CD8-positive, alpha-beta T cell (primary cell): ENCODE measurements at places on chromosomes 2 and 18. TPM values are rescaled to one million over a fixed set of nuclear protein-coding genes. Genes with fewer than 3 reads are reported as not detected.
A peak's percentile ranks its signal among the peaks of the same experiment; 100 is the strongest.

GRCh38 chr2:135736546-135736945 lies 5.1 kb upstream of the UBXN4 start:
- DNase-seq: no peak

DNA sequence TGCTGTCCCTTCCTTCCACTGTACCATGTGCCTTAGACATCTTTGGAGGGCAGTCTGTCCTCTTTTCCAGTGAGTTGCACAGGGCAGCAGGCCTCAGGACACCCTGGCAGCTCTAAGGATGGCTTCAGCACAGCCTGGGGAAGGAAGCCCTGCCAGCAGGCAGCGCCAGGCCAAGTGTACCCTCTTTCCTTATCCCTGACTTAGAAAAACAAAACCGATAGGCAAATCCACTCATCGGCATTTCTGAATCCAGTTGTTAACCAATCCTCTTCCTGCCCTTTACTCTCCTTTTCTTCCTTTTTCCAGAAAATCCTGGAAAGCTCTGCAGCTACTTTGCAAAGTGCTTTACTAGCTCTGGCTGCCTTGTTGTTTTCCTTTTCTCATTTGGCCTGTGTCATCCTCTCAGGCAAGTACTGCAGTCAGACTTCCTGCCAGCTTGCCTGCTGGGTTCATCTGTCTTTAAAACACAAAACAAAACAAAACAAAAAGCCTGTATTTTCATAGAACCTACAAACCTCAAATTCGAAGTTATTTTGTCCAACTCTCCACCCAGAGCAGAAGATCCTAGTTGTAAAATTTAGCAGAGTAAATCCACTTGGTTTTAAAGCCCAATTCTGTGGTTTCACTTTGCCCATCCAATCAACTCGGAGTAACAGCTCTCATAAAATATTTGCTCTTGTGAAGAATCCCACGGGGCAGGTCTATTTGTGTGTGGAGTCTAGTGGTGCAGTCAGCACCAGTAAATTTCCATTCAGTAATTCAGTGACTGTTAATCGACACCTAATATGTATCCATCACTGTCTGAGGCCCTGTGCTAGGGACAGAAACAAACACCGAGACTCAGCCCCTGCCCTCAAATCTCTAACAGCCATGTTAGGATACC lies 45.2 kb downstream of the PCBP1 start:
- DNase-seq: peak; percentile 72

- no peak for DNase-seq
These were observed 37.8 kb upstream of the FAM110C start for GRCh38 chr2:84121-84520.

- DNase-seq: no peak
These were observed 7.0 kb upstream of the ALPK2 start for GRCh38 chr18:58635891-58636290.

DNA sequence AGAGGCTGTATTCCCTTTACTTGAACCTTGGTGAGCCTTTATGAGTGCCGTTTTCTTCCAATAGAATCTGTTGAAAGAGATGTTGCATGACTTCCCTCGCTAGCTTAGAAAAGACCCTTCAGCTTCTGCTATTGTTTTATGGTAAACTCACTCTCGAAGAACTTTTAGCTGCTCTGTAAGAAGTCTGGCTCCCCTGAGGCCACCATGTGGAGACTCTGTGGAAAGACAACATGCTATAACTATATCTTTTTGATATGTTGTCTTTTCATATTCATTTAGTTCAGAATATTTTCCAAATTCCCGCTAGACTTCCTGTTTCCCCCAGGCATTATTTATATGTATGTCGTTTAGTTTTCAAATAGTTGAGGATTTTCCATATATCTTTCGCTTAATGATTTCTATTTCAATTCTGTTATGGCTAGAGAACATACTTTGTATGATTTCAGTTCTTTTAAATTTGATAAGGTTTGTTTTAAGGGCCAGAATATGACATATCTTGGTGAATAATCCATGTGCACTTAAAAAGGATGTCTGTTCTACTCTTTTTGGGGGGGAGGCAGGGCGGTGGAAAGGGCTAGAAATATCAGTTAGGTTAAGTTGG lies 64.1 kb downstream of the PTPN4 start:
- DNase-seq: peak; percentile 50

DNA sequence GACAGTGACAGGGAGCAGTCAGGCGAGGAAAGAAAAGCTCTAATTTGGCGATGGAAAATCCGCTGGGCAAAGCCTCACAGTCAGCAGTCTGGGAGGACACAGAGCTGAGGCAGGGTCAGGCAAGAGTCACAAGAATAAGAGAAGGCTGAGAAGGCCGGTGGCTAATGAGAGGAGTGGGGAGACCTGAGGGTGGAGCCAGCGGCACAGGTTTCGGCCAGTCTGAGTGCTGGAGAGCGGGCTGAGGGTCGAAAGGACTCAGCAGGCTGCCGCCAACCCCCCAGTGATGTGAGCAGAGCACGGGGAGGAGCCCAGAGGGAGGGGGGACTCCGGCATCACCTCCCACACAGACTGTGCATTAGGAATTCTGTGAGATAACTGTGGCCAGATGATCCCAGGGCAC lies 500.6 kb upstream of the MYT1L start:
- no peak for DNase-seq

Gene ARL4C
- 484 TPM for total RNA-seq

DNA sequence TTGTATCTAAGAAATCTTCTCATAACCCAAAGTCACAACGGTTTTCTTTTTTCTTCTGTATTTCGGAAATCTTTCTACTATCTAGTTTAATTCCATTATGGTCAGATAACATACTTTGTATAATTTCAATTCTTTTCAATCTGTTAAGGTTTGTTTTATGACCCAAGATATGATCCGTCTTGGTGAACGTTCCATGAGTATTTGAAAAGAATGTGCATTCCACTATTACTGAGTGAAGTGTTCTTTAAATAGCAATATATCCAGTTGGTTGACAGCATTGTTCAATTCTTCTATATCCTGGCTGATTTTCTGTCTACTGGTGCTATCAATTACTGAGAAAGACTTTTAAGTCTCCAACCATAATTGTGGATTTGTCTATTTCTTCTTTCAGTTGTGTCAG lies 414.5 kb downstream of the TNS1 start:
- no peak for DNase-seq

DNA sequence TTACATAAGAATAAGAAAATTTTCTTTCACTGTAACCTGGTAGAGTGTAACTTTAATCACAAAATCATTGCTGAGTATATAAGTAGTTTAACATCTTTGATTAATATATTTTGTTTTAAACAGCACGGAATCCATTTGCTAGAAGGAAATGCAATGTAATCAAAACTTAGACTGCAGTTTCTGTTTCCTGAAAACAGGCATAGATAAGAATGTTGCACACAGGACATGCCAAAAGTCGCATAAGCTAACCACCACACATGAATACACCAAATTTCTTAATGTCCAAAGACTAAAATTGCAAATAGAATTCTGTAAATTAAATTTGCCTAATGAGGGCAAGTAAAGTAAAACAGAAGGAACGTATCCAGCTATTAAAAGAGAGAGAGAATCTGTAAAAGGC lies 51.0 kb upstream of the SERPINB2 start:
- DNase-seq: no peak

GRCh38 chr2:19021100-19021476 lies 337.3 kb downstream of the OSR1 start:
- DNase-seq: no peak

DNA sequence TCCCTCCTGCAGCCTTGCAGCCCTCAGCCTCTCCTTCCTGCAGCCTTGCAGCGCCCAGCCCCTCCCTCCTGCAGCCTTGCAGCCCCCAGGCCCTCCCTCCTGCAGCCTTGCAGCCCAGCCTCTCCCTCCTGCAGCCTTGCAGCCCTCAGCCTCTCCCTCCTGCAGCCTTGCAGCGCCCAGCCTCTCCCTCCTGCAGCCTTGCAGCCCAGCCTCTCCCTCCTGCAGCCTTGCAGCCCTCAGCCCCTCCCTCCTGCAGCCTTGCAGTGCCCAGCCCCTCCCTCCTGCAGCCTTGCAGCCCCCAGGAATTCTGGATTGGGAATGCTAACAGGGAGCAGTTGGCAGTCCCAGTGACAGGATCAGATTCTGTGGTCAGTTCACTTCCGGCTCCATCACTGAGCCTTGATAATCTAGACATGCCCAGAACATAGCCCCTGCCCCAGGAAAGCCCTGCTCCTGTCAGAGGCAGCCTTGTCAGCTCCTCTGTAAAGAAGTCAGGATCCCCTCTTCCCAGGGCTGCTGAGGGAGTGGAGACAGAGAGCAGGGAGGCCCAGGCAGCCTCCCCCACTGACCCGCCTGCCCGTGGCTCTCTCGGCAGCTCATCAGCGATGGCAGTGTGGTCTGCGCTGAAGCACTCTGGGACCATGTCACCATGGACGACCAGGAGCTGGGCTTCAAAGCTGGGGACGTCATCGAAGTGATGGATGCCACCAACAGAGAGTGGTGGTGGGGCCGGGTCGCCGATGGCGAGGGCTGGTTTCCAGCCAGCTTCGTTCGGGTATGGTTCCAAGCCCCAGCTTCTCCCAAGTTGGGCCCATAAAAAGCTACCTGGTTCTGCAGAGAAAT lies 54.8 kb downstream of the FAM168B start:
- no peak for DNase-seq

GRCh38 chr2:238651306-238652052 lies 196.4 kb upstream of the TWIST2 start:
- DNase-seq: no peak

- DNase-seq: no peak
These were observed 1112.5 kb downstream of the CBLN2 start for GRCh38 chr18:71431689-71432088.

GRCh38 chr2:158994920-158995676 lies 26.7 kb downstream of the TANC1 start:
- DNase-seq: no peak

DNA sequence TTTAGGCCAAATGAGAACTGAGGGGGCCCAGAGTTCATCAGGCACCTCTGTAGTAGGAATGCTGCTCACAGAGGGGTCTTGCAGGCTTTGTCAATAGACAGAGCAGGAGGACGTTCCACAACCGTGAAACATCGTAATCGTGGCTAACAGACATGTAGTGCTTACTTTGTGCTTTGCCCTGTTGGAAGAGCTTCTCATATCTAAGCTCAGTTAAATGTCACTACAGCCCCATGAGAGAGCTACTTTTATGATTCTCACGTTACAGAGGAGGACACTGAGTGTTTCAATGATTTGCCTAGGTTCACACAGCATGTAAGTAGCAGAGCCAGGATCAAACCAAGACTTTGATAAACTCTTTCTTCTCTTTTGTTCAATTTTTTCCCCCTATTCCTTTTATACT lies 136.6 kb downstream of the MYCN start:
- DNase-seq: no peak

Gene ANKRD62
- not detected for total RNA-seq

- DNase-seq: no peak
These were observed 45.1 kb upstream of the LYPD6B start for GRCh38 chr2:148993351-148993750.

DNA sequence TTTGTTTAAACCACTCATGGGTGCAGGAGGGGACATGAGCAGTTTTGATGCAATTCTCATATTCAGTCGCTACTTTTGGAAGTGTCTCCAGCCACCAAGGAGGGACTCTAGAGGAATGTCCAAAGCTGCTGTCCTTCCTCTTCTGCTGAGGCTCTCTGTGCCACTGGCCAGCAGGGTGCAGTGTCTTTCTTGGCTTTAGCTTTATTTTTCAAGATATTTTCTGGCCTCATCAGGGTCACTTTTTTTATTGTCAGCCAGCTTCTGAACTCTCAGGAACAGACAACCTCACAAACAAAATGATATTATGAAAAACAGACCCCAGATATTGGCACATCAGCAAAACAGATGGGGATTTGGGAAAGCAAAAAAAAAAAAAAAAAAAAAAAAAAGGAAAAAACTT lies 289.3 kb upstream of the ZSWIM2 start:
- DNase-seq: no peak

Gene TTC27
- 12.1 TPM for total RNA-seq

Gene CEP76
- total RNA-seq: 11.0 TPM

GRCh38 chr18:40469851-40470250 lies 1485.2 kb upstream of the PIK3C3 start:
- no peak for DNase-seq

Gene ETAA1
- total RNA-seq: 7.7 TPM

Gene SPP2
- not detected for total RNA-seq

DNA sequence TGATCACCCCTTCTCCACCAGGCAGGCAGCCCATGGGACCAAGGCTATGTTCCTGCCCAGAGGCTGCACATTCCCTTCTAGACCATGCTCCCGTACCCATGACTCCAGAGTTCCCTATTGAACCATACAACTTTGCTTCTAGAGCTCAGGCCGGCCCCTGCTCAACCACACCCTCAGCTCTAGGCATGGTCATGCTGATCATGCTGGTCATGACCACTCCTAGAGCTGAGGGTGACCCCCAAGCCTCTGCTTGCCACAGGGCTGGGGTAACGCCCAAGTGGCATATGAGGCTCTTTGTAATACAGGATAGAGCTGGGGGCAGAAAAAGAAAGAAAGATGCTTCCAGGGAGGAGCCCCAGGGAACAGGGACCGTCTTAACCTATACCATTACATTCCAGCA lies 301.8 kb downstream of the SP3 start:
- DNase-seq: no peak
